T-helper 17 cell (primary cell): ENCODE measurements at places on chromosomes 6 and 20. TPM values are rescaled to one million over a fixed set of nuclear protein-coding genes. Genes with fewer than 3 reads are reported as not detected.
A peak's percentile ranks its signal among the peaks of the same experiment; 100 is the strongest.

The NKX2-4 gene
- not detected for total RNA-seq

The ADGB gene
- total RNA-seq, result not detected

The SIRPB1 gene
- 4.6 TPM for total RNA-seq

The PTGIS gene
- not detected for total RNA-seq

The PBX2 gene
- total RNA-seq, result 103 TPM

The CDH26 gene
- total RNA-seq, result 1.9 TPM

DNA sequence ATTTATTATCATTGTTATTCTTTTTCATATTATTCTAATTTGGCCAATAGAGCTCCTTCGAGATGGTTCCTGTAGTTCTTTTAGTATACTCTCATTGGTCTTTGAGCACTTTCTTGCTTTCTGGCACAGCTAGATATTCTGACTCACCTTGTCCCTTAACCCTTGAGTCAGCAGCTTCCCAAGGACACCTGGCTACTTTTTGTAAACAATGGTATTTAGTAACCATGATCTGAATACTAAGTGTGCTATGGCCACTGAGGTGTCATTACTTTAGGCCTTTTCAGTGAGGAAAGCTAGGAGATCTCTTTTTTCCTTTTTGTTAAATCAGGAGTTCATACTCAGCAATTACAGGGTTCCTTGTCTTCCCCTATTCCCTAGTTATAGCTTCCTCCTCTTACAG is 126.5 kb upstream of the CITED2 start:
- no peaks in the 10 kb centered on the region for H3K27me3 ChIP-seq
- H3K36me3 ChIP-seq, result no peaks in the 10 kb centered on the region
- H3K27ac ChIP-seq, result no peak overlapping the region
- no peak for DNase-seq
- no peak overlapping the region for H3K4me3 ChIP-seq

DNA sequence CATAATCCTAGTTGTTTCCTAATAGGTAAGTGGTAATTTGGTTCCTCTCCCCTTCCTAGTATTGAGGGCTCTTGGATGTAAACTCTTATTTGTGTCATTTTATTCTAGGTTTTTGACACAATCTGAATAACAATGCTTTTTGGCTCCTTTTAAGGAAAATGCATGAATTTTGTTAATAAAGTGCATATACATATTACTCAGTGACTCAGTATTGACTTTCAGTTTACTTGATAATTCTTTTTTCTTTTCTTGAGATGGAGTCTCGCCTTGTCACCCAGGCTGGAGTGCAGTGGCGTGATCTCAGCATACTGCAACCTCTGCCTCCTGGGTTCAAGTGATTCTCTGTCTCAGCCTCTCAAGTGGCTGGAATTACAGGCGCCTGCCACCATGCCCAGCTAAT is 19.1 kb downstream of the ITCH start:
- H3K4me1 ChIP-seq, result peaks cover 3% of the 10 kb centered on the region
- no peak overlapping the region for H3K27ac ChIP-seq
- no peaks in the 10 kb centered on the region for H3K36me3 ChIP-seq
- DNase-seq, result no peak
- no peak overlapping the region for H3K4me3 ChIP-seq

DNA sequence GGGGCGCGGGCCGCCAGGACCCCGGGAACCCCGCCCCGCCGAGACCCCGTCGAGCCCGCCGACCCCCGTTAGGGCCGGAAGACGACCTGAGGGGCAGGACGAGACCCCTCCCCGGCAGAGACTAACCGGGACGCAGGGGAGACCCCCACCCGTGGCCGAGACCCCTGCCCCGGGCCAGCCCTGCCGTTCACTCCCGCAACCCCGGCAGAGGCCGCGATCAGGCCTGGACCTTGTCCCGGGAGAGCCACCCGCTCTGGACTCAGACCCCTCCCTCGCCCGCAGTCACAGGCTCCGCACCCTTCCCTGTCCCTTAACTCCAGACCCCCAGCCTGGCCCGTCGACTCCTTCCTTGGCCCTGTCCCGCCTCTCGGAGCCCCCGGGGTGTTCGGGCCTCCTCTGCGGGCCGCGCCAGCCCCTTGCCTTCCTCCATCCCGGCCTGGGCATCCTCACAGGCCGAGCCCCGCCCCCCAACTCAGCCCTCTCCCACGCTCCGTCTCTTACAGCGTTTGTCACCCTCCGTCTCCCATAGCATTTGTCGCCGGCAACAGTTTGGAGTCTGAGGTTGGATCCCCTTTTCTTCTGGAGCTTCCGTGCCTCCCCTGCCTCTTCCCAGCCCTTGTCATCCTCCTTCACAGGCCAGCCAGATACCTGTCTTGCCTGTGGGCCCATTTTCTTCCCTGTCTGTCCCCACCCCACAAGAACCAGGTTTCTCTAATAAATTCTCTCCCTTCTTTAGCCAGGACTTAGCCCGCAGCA is 569 bp downstream of the TCEA2 start:
- peak overlapping the region; percentile 83 for H3K27ac ChIP-seq
- peaks cover 37% of the 10 kb centered on the region for H3K4me1 ChIP-seq
- peak overlapping the region; percentile 91 for H3K4me3 ChIP-seq

- H3K27me3 ChIP-seq, result no peaks in the 10 kb centered on the region
- peaks cover 6% of the 10 kb centered on the region for H3K36me3 ChIP-seq
- no peak overlapping the region for H3K27ac ChIP-seq
- no peak for DNase-seq
- peaks cover 30% of the 10 kb centered on the region for H3K4me1 ChIP-seq
These were observed 3.1 kb downstream of the FBXL4 start for GRCh38 chr6:98944598-98945081.

GRCh38 chr6:29770306-29770705 is 47.1 kb downstream of the HLA-F start:
- H3K4me1 ChIP-seq, result peaks cover 2% of the 10 kb centered on the region
- H3K27ac ChIP-seq, result no peak overlapping the region
- peaks cover 6% of the 10 kb centered on the region for H3K36me3 ChIP-seq
- DNase-seq, result no peak
- no peak overlapping the region for H3K4me3 ChIP-seq

- no peak overlapping the region for H3K27ac ChIP-seq
- no peaks in the 10 kb centered on the region for H3K27me3 ChIP-seq
- DNase-seq, result no peak
- H3K4me1 ChIP-seq, result no peaks in the 10 kb centered on the region
These were observed 145.1 kb downstream of the CDH4 start for GRCh38 chr20:61397146-61397545.

- H3K4me1 ChIP-seq, result peaks cover 39% of the 10 kb centered on the region
- H3K27me3 ChIP-seq, result no peaks in the 10 kb centered on the region
- H3K4me3 ChIP-seq, result peak overlapping the region; percentile 96
- no peak overlapping the region for H3K27ac ChIP-seq
- DNase-seq, result no peak
These were observed 672 bp downstream of the PREX1 start for GRCh38 chr20:48826883-48827771.

- H3K36me3 ChIP-seq, result no peaks in the 10 kb centered on the region
- no peak for DNase-seq
- no peaks in the 10 kb centered on the region for H3K27me3 ChIP-seq
- H3K4me1 ChIP-seq, result no peaks in the 10 kb centered on the region
- no peak overlapping the region for H3K4me3 ChIP-seq
These were observed 631.3 kb upstream of the IMPG1 start for GRCh38 chr6:76703786-76704185.

GRCh38 chr6:163356324-163356723 is 58.2 kb upstream of the QKI start:
- H3K27ac ChIP-seq, result no peak overlapping the region
- no peaks in the 10 kb centered on the region for H3K4me1 ChIP-seq
- H3K4me3 ChIP-seq, result no peak overlapping the region

GRCh38 chr6:129749749-129750120 is 39.8 kb upstream of the ARHGAP18 start:
- no peak for DNase-seq
- H3K27me3 ChIP-seq, result no peaks in the 10 kb centered on the region
- H3K36me3 ChIP-seq, result no peaks in the 10 kb centered on the region

DNA sequence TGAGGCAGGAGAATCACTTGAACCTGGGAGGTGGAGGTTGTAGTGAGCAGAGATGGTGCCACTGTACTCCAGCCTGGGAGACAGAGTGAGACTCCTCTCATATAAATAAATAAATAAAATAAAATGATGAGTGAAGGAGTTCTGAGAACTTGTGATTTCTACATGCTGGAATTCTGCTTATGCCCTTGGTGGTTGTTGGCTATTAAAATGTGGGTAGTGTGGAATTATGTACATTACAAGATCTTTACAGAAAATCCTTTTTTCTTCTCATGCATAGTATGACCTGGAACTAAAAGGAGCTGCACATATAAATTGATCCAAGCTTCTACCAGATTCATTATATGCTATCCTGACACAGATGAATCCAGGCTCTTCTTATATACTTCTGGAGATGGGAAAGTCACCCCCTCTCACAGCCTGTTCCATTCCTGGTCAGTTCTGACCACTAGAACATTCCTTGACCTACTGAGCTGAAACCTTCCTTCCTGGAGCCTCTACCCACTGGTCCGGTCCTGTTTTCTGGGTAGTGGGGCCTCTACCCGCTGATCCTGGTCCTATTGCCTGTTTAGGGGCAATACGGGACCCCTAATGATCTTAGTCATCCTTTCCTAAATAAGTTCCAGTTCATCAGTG is 37.7 kb upstream of the TAF8 start:
- H3K4me1 ChIP-seq, result peaks cover 63% of the 10 kb centered on the region
- no peaks in the 10 kb centered on the region for H3K27me3 ChIP-seq
- H3K36me3 ChIP-seq, result no peaks in the 10 kb centered on the region
- H3K27ac ChIP-seq, result peak overlapping the region; percentile 81
- DNase-seq, result no peak
- H3K4me3 ChIP-seq, result no peak overlapping the region

- H3K4me3 ChIP-seq, result peak overlapping the region; percentile 92
- peak overlapping the region; percentile 87 for H3K27ac ChIP-seq
- H3K36me3 ChIP-seq, result peaks cover 4% of the 10 kb centered on the region
- no peak for DNase-seq
These were observed 740 bp downstream of the NELFCD start for GRCh38 chr20:58981628-58982364.

GRCh38 chr6:3456898-3457709 is at the start of gene SLC22A23:
Gene SLC22A23 (minus strand): TSS chr6:3457050. CDS start chr6:3456559, 491 bp downstream.
- peak within 1 kb of the TSS; percentile 97 for H3K4me3 ChIP-seq
- H3K27me3 ChIP-seq, result peaks cover 25% of the 10 kb centered on the region
- peak; percentile 68 for DNase-seq
- H3K4me1 ChIP-seq, result peaks cover 9% of the 10 kb centered on the region
- peak within 1 kb of the TSS; percentile 62 for H3K27ac ChIP-seq

DNA sequence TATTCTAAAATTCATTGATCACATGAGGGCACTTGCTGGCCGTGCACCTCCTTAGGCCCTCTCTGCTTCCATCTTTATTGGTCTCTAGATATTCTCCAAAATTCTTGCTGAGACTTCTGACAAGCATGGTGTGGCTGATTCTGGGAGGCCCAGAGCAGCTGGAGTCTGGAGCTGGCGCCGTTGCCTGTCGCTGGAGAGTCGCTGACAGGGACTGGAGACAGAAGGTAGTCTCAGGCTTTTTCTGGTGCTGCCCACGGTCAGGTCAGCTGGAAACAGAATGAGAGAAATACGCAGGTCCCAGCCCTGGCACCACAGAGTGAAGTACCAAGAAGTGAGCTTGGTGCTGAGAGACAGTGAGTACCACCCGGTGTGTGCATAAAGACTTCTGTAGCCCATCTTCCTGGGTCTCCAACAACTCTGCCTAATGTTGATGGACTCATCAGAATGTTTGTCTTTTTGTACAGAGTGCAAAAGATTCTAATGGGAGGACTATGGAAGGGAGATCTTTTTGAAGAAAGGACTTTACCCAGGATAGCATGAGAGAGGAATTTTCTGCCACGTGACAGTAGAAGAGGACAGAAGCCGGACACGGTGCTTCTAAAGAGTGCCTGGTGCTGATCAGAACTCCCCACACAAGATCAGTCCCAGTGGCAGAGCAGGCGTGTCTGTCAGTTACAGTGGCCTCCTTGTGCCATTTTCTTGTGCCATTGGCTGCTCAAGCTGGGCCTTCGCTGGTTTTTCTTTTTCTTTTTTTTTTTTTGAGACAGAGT is 1.8 kb upstream of the ALDH8A1 start:
- no peak for DNase-seq
- no peak overlapping the region for H3K27ac ChIP-seq

- DNase-seq, result no peak
- no peak overlapping the region for H3K4me3 ChIP-seq
- H3K4me1 ChIP-seq, result no peaks in the 10 kb centered on the region
- H3K27ac ChIP-seq, result no peak overlapping the region
- no peaks in the 10 kb centered on the region for H3K36me3 ChIP-seq
These were observed 116.5 kb upstream of the OLIG3 start for GRCh38 chr6:137610702-137611101.

GRCh38 chr6:56383160-56383559 is 135.8 kb upstream of the COL21A1 start:
- no peak for DNase-seq
- no peaks in the 10 kb centered on the region for H3K36me3 ChIP-seq
- no peak overlapping the region for H3K4me3 ChIP-seq
- peaks cover 7% of the 10 kb centered on the region for H3K27me3 ChIP-seq

GRCh38 chr20:57440678-57441509 is 49.7 kb downstream of the RBM38 start:
- H3K27me3 ChIP-seq, result no peaks in the 10 kb centered on the region
- DNase-seq, result no peak
- H3K4me1 ChIP-seq, result peaks cover 9% of the 10 kb centered on the region
- H3K36me3 ChIP-seq, result no peaks in the 10 kb centered on the region
- H3K4me3 ChIP-seq, result no peak overlapping the region

DNA sequence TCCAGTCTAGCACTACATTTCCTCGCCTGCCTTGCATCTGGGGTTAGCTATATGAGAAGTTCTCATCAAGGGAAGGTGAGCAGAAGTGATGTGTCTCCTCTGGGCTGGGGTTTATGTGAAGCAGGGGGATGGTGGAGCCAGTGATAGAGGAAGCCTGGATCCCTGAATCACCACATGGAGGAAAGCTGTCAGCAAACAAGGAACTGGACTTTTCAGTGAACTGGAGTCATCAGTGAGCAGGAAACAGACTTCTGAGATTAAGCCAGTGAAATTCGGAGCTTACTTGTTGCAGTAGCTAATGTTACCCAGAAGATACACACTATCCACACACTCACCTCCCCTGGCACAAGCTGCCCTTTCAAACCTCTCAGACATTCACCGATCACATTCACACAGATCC is 13.4 kb upstream of the TOX2 start:
- peaks cover 5% of the 10 kb centered on the region for H3K4me1 ChIP-seq
- peaks cover 7% of the 10 kb centered on the region for H3K27me3 ChIP-seq
- no peak for DNase-seq
- H3K27ac ChIP-seq, result no peak overlapping the region
